ENCODE measurements at places on chromosomes 6 and 20. TPM values are rescaled to one million over a fixed set of nuclear protein-coding genes. Genes with fewer than 3 reads are reported as not detected.

- DNase-seq, result no peak
Measured at GRCh38 chr6:110042670-110043296, 64.7 kb downstream of the GPR6 start.

DNA sequence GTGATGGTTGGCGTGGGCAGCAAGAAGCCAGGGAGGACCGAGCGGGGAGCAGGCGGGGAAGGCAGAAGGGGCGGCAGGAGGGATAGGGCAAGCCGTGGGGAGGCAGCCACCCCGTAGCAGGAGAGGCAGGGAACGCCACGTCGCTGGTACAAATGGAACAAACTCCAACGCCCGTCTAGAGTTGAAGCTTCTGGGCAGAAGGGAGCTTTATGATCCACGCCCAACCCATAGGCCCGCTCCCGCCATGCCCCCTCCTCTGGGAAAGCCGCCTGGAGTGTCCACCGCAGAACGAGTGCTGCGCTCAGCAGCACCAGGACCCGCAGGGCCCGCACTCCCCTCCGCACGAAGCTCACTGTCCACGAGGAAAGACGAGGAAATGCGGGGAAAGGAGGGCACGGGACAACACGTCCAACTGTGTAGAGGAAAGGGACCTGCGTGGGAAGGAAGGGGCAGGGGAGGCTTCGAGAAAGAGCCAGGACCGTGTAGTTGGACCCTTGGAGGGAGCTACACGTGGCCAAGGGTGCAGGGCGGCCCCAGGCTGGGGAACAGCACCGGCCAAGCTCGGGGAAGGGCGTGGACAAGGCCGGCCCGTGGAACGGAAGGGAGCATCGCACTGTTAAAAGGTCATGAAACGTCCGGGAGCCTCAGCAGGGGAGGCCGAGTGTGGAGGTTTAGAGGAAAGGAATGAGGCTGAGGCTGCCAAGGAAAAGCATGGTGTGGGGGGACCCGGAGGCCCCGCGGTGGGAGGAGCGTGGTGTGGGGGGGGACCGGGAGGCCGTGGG is 204.0 kb downstream of the DLL1 start:
- no peak for DNase-seq

DNA sequence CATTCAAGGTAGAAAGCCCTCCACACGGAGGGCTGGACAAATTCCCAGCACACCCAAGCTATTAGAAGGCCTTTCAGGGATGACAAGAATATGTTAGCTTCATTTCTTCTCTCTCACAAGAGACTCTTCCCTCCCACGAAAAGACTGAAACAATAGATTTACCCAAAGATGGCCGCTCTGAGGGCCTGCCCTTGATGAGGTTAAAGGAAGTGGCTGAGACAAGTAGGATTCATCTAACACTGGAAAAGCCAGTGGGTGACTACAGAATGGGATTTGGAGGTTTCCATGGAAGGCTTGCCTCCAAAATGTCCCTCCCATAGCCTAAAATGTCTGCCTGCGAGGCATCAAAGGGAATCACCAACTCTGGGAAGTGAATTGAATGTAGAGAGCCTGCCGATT is 277.6 kb downstream of the CLIC5 start:
- DNase-seq, result no peak

DNA sequence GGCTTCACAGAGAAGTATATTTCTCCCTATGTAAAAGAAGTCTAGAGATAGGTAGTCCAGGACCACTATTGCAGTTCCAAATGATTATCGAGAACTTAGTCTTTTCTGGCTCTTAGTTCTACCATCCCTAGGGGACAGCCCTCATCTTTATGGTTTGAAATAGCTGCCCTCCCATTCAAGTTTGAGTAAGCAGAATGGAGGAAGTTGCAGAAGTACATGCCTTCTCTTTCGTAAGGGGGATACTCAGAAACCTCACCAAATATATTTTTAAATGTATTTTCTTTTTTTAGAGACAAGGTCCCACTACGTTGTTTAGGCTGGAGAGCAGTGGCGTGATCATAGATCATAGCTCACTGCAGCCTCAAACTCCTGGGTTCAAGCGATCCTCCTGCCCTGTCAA is 236.8 kb upstream of the RREB1 start:
- DNase-seq, result no peak

DNA sequence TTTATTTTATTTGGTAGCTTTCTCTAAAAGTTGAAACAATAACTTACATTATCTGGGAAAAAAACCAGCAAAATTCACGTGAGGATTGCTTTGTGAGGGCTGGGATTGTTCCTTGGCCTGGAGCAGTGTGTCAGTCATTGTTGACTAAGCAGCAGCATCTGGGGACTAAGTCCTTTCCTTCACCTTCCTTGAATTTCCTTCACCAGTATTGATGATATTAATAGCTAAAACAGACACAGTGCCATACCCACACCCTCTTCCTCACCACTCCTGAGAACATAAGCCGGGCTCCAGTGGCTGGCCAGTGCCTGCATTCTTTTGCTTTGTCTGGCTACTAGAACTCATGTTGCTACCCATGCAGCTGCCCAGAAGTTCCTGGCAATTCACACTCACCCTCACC is 23.7 kb downstream of the PLCB1 start:
- DNase-seq, result no peak

GRCh38 chr6:123629258-123629941 is 7.3 kb downstream of the TRDN start:
- DNase-seq, result no peak

- no peak for DNase-seq
Measured at GRCh38 chr6:40552941-40553340, 34.2 kb downstream of the LRFN2 start.

GRCh38 chr6:3353213-3353903 is 94.6 kb downstream of the PSMG4 start:
- DNase-seq, result no peak

DNA sequence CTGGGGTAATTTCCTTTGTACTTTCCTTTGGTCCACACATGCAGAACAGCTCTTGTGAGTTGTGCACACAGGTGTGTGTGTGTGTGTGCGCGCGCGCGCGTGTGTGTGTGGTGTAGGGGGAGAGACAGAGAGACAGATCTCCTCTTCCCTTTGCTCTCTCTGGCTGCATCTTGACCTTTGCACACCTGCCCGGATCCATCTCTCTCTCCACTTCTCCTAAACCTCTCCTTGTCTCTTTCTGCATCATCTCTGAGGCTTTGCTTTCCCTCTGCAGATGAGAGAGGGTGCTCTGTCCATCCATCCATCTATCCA is 67.0 kb downstream of the SRC start:
- DNase-seq, result no peak

- DNase-seq, result no peak
Measured at GRCh38 chr20:63057171-63058117, 50.7 kb upstream of the BHLHE23 start.

DNA sequence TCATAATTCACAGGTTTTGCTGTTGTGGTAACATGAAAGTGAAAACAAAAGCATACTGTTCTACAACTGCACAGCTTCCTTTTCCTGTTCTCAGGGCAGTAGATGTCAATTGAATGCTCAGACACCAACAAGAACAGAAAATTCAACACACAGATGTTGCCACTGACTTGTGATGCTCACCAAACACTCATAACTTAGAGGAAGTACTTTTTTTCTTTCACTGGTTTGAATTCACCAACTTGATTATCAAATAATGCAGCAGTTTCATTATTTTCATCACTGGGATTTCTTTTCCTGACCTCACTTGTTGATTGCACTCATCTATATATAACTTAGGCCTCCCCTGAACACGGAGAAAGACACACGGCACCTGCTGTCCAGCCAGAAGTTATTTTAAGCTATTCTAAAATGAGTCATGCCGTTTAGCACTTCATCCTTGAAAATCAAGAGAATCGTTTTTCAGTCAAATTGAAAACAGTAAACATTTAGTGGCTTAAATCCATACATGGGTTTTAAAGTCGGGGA is 949 bp downstream of the TXLNB start:
- no peak for DNase-seq

DNA sequence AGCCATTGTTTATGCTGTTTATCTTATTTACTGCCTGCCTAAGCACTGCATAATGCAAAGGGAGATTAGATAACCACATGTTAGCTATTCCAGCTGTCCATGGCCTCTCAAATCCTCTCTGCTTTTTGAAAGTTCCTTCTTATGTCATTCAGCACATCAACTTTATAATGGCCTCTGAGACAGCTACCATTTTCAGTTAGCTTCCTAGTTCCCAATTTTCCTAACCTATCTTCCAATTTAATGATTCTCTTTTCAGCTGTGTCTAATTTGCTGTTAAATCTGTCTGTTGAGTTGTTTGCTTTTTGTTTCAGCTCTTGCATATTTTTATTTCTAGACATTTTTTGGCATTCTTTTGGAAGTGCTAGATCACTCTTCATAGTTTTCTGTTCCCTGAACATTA is 173.4 kb upstream of the PLCB4 start:
- DNase-seq, result no peak

- DNase-seq, result no peak
Measured at GRCh38 chr6:70706491-70707123, 38.9 kb downstream of the SMAP1 start.

GRCh38 chr20:55251170-55251569 is 754.1 kb downstream of the CBLN4 start:
- DNase-seq, result no peak

DNA sequence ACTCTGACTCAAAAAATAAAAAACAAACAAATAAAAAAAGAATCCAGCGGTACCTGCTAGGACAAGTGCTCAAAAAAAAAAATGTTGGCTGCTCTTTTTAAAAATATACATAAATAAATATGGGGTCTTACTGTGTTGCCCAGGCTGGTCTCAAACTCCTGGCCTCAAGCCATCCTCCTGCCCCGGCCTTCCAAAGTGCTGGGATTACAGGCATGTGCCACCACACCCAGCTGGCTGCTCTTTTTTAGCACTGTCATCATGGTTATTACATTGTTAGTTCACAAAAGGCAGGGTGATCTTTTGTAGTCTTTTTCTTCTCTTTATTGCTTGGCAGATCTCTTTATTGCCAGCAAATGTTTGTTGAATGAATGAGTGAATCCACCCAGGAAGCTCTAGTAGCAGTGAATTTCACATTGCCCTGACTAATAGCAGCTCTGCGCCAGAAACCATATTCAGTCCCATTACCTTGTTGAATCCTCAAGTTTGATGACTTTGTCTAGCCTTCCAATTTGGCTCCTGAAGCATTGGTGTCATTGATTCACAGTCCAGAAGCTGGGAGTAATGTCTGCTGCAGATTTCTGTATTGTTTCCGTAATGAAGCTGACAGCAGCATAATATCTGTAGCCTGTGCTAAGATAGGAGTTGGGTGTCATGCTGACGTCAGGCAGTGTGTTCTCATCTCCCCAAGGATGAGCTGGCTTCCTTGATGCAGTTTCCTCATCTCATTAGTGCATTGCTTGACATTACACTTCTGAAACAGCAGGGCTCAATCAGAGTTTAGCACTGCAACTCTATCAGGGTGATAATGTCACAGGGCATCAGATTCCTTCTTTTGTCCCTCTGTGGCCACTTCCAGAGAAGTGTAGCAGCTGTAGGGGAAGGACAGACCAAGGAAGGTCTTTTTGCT is 84.9 kb upstream of the TGM3 start:
- DNase-seq, result no peak

DNA sequence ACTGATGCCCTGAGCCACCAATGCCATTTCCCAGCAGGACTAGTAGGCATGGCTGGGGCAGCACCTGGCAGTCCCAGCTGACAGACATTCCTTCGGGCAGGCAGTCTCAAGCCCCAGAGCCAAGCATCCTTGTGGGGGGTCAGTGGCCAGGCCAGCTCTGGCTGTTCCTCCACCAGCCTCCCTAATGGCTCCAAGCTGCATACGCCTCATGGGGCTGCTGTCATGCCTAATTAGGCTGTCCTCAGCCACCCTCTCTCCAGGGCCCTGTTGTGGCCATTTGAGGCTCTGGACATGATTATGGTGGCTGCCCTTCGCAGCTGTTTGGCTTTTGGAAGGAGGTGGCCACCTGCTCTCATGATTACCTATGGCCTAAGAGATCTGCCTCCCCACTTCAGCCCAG is 79.4 kb downstream of the DLGAP4 start:
- DNase-seq, result no peak

GRCh38 chr6:159307246-159307790 is 138.1 kb downstream of the FNDC1 start:
- no peak for DNase-seq

DNA sequence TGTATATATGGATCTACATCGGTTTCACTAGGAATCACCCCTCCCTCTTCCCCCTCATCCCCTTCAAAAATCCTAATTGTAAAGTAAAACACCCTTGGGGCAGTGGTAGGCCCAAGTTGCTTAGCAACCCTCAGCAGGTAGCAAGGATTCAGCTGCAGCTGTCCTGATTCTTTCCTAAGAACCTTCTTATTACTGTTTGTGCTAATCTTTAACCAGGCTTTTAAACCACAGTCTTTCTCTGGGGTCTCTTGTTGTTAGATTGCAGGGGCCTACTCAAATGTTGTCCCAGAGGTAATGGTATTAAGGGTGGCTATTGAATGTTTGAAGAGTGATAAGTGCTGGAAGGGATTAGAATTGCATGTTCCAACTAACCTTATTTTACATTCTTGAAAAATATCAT is 46.4 kb downstream of the PRL start:
- no peak for DNase-seq

DNA sequence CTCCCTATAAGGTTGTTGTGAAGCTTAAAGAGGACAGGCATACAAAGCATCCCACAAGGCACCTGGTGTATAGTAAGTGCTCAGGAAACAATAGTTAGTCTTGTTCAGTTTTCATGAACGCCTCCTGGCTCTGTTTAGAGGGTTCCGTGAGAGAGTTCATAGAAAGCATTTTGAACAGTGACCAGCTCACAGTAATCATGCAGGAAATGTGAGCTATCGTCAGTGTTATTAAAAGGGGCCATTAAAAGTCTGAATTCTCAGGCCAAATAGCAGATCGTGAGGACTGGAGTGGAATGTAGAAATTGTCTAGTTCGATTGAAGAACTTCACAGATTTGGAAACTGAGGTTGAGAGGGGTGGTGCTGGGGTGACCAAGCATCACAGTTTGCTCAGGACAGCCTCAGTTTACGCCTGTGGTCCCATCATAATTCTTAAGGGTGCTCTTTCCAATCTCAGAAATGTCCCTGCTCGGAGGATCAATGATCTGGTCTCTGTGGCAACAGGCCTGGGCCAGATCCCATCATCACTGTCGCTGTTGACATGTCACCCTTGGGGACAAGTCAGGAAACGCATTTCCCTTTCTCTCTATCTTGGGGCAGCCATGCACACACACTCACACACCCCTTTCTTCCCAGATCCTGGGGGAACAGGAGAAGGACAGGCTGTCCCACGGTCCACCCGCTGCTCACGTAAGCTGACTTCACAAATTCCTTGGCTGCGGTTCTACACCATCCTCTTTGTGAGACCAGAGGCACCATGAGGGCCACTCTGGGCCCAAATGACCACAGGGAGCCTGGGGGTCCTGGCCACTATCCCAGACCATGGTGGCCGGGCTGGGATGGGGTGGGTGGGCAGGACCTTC is 7.2 kb downstream of the TGM2 start:
- no peak for DNase-seq

- DNase-seq, result no peak
Measured at GRCh38 chr6:132527791-132528190, 10.3 kb upstream of the TAAR9 start.

SLC12A5 gene
- total RNA-seq, result 5.2 TPM

TDRD6 gene
- total RNA-seq, result 2.2 TPM

PRDM13 gene
- not detected for total RNA-seq

SRMS gene
- total RNA-seq, result not detected

Data from tibial nerve (tissue), 4 donors.